Peyer's patch (tissue), 4 donors: ENCODE measurements at places on chromosomes 11 and 22. TPM values are rescaled to one million over a fixed set of nuclear protein-coding genes. Genes with fewer than 3 reads are reported as not detected.
A peak's percentile ranks its signal among the peaks of the same experiment; 100 is the strongest.

DNA sequence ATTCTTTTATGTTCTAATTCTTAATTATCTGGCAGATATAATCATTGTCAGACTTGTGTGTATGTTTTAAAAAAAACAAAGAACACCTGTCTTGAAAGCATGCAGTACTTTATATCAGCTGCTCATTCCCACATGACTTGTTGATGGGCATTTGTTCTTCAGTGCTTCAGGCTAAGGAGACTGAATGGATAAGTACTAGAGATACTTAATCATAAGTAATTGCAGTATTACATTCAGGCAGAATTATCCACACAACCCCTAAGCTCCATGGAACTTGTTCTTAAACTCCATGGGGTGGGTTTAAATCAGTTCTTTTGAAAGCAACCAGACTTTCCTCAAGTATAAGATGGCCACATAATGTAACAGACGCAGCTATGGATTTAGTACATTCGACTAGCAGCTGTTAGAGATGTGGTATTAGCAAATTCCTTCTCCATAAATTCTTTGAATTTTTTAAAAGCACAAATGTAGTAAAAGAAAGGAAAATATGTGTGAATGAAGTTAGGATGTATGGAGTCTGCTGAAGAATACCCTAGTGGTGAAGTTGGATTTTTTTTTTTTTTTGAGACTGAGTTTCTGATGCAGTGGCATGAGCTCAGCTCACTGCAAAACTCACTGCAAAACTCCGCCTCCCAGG lies 3.0 kb downstream of the JAM3 start:
- no peak overlapping the region for H3K4me3 ChIP-seq
- no peaks in the 10 kb centered on the region for H3K27me3 ChIP-seq
- H3K27ac ChIP-seq, result no peak overlapping the region
- DNase-seq, result no peak
- H3K36me3 ChIP-seq, result no peaks in the 10 kb centered on the region

- H3K27me3 ChIP-seq, result no peaks in the 10 kb centered on the region
- peak; percentile 86 for DNase-seq
- no peaks in the 10 kb centered on the region for H3K36me3 ChIP-seq
- H3K27ac ChIP-seq, result peak within 1 kb of the TSS; percentile 95
Measured at GRCh38 chr11:57711414-57712255, at the start of gene MED19. Gene MED19 (minus strand): TSS chr11:57712215. CDS start chr11:57712179, 36 bp downstream.

DNA sequence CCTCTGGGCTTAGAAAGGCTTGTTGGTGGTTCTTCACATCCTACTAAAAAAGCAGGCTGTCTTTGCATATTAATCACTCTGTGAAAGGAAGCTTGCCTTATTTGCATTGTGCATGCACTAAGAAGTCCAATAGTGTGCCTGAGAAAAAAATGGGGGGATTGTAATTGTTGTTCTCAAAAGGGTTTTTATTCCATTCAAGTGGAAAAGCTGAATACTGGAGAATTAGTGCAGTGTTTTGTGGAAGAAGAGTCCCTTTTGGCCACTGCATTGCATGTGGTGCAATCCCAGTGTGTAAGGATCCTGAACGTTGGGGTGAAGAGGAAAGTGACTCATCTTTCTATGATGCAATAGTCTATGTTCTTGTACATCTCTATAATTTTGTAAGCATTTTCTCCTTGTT lies 16.5 kb downstream of the NCAM1 start:
- H3K27ac ChIP-seq, result peak overlapping the region; percentile 31
- H3K4me1 ChIP-seq, result no peaks in the 10 kb centered on the region
- H3K36me3 ChIP-seq, result no peaks in the 10 kb centered on the region

DNA sequence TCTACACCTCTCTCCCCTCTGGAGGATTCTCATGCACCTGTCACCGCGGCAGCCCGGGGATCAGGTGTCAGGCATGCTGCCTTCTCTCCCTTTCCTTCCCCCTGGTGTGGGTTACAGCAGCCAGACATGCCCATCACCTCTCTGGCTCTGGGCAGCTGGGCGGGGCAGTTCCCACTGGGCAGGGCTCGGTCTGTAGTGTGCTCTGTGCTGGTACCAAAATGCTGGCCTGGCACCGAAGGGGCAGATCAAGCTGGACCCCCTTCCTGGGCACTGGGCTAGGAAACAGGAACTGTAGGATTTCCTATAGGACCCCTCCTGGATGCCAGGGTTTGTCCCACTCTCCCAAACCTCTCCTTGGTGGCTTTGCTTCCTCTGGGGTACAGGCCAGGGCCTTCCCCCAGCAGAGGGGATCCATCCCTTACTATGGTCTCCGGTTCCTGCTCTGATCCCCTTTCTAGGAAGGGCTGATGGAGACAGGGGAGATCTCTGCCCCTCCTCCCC lies 821 bp downstream of the GAL3ST1 start:
- no peak overlapping the region for H3K27ac ChIP-seq
- DNase-seq, result peak; percentile 69
- H3K4me1 ChIP-seq, result peaks cover 36% of the 10 kb centered on the region

DNA sequence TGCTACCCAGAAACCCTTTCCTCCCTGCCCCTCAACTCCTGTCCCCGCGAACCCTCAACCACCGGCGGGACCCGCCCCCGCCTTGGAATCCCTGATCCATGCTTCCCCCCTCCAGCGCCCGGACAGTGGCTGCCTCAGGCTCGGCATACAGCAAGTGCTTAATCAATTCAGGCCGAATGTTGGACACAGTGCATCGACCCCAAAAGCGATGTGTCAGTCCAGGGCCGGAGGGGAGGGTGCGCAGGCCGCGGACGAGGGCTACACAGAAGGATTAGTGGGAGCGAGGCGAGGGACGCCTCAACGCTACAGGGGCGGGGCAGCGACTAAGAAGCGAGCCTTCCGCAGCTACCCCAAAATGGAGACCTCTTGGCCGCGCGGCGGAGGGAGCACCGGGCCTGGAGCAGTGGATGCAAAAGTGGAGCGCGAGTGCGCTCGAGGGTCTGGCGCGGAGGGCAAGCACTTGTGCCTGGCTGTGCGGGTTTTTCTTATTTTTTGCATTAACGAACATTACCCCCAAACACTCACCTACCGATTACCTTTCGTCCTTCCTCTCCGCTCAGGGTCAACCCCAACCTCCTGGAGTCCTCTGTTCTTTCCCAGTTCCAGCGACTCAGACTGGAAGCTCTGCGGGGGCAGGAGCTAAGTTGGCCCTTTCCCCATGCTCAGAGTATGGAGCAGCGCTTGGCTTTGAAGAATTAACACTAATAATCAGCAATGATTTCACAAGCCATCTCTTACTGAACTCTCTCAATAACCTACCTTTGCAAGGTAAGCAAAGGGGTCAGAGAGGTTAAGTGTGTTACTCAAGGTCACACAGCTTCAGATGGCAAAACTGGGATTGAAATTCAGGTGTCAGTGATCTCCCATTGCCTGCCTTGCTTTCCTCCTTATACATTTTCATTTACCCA lies 30.0 kb upstream of the WNT11 start:
- H3K27me3 ChIP-seq, result no peaks in the 10 kb centered on the region
- H3K4me3 ChIP-seq, result peak overlapping the region; percentile 77
- peaks cover 4% of the 10 kb centered on the region for H3K4me1 ChIP-seq
- peak overlapping the region; percentile 80 for H3K27ac ChIP-seq

GRCh38 chr11:119509282-119509841 lies 86.4 kb upstream of the THY1 start:
- no peaks in the 10 kb centered on the region for H3K27me3 ChIP-seq
- no peaks in the 10 kb centered on the region for H3K36me3 ChIP-seq
- H3K4me3 ChIP-seq, result no peak overlapping the region
- no peak overlapping the region for H3K27ac ChIP-seq
- no peak for DNase-seq

DNA sequence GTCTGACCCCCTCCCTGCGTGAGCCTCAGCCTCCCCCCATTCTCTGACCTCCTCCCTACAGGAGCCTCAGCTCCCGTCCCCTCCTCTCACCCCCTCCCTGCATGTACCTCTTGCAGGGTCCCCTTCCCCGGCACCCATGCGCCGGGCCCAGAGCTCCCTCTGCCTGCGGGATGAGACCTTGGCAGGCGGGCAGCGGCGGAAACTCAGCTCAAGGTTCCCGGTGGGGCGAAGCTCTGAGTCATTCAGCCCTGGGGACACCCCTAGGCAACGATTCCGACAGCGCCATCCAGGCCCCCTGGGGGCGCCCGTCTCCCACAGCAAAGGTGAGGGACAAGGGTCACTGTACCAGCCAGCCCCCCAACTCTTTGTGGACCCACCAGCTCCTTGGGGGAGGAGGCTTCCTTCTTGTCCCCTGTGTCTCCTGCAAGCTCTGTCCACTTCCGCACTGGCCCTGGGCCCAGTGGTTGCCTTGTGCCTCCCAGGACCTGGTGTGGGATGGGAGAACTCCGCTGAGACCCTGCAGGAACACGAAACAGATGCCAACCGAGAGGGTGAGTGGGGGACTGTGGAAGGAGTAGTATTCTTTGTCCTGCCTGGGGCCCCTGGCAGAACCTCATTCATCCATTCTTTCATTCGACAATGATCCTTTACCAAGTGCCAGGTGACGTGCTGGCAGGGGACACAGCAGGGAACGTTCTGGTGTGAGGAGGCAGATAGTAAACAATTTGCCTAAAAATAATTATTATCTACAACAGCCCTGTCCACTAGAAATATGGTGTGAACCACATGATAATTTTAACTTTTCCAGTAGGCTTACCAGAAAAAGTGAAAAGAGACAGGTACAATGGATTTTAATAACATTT lies 3.7 kb upstream of the RPS6KA4 start:
- peak overlapping the region; percentile 39 for H3K4me3 ChIP-seq
- no peaks in the 10 kb centered on the region for H3K36me3 ChIP-seq
- peak overlapping the region; percentile 43 for H3K27ac ChIP-seq
- H3K27me3 ChIP-seq, result no peaks in the 10 kb centered on the region

- no peak overlapping the region for H3K4me3 ChIP-seq
- H3K4me1 ChIP-seq, result peaks cover 45% of the 10 kb centered on the region
- DNase-seq, result no peak
- H3K27me3 ChIP-seq, result no peaks in the 10 kb centered on the region
- peak overlapping the region; percentile 59 for H3K27ac ChIP-seq
Measured at GRCh38 chr22:46767249-46767985, 5.0 kb downstream of the TBC1D22A start.

DNA sequence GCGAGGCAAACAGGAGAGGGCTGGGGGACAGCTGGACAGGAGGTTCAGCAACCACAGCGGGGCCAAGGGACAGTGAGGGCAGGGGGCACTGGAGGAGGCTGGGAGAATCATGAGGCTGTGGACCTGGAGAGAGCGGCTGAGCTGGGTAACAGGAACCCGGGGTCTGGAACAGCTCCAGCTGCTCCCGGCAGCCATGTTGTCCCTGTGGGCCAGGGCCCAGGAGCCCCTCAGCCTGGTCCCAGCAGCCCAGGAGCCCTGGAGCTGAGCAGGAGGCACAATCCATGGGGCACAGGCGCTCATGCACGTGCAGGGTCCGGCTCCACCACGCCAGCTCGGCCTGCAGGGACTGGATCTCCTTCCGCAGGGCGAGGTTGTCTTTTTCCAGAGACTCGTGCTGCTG lies 7.4 kb downstream of the BATF2 start:
- H3K4me3 ChIP-seq, result peak overlapping the region; percentile 14
- DNase-seq, result no peak
- peaks cover 14% of the 10 kb centered on the region for H3K4me1 ChIP-seq
- H3K27me3 ChIP-seq, result no peaks in the 10 kb centered on the region

DNA sequence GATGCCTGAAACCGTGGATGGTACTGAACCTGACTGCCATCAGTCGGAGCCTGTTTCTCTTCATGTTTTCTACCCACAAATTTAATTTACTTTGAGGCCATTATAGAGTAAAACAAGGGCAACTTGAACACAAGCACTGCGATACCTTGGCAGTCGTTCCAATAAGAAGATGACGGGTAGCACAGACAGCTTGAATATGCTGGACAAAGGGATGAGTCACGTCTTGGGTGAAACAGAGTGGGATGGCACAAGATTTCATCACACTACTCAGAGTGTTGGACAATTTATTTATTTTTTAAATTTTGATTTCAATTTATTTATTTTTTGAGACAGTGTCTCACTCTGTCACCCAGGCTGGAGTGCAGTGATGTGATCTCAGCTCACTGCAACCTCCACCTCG lies 5.7 kb downstream of the DIXDC1 start:
- H3K27me3 ChIP-seq, result no peaks in the 10 kb centered on the region
- DNase-seq, result no peak
- no peaks in the 10 kb centered on the region for H3K4me1 ChIP-seq
- H3K27ac ChIP-seq, result no peak overlapping the region

FAM180B gene
- total RNA-seq, result not detected

BTG4 gene
- not detected for total RNA-seq

ZNF280B gene
- 0.80 TPM for total RNA-seq

MIOX gene
- total RNA-seq, result not detected

C22orf31 gene
- not detected for total RNA-seq

ZBTB16 gene
- 84.8 TPM for total RNA-seq

MS4A14 gene
- 0.70 TPM for total RNA-seq

ART1 gene
- total RNA-seq, result not detected

C11orf87 gene
- total RNA-seq, result not detected
